ENCODE measurements at places on chromosomes 6 and 20.

DNA sequence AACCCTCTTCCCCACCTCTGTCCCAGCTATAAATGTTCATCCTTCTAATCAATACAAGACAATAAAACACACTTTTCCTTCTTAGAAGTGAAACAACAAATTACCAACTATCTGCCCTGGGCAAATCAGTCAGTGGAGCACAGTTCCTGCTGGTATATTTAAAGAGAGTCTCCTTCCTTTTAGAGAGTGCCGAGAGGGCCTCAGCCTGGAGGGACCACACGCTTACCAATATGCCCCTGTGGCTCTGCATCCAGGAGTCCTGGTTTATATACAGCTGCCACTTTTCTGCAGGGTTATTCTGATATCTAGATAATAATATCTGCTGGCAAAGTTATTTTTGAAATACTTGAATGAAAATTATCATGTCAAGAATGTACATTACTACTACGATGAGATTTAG, 87.4 kb upstream of the KCNK16 start:
- no peak for DNase-seq

- DNase-seq = no peak
Measured at GRCh38 chr6:135658916-135659315, 161.4 kb upstream of the AHI1 start.

DNA sequence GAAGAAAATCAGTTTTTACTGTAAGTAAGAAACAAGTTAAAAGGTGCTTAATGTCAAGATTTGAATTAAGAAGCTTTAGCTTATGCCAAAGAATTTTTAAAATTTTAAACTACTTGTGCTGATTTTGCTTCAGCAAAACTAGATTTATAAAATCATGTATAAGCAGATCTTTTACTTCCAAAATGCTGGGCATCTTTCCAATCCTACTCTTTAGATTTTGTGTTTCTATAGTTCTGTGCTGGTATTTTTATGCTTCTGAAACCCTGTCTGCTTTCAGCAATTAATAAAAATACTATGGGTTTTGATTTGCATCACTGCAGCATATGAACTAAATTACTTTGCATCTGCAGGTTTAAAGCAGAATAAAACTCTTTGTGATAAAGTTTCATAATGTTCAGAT, 238.6 kb upstream of the RNF217 start:
- no peak for DNase-seq

- no peak for DNase-seq
Measured at GRCh38 chr20:58577139-58577806, 62.1 kb upstream of the APCDD1L start.

- no peak for DNase-seq
Measured at GRCh38 chr20:13708234-13708633, 69.5 kb upstream of the TASP1 start.

DNA sequence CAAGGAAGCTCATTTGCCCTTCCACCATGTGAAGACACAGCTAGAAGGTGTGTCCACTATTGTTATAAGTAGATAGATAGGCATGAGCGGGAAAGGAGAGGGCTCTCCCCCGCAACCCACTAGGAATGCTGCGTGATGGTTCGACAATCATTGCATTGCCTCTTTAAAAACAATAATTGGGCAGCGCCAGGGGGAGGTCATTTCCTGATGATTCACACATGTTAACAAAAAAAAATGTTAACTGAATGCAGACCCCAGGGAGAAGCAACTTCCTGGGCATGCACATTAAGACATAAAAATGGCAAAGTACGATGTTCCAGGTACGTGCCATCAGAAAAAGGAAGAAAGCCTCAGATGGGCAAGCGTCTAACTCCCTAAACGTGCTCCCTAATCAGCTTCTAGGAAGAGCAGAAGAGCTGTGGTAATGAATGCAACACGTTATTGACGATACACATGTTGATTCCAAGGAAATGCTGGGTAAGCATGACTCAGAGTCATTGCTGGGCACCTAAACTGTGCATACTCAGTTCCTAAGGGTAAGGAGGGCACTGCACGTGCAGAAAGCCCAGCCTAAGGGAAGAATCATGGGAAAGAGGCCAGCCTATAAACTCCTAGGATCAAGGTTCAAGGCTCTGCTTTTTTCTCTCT, 113.7 kb downstream of the FAM217A start:
- DNase-seq = no peak

DNA sequence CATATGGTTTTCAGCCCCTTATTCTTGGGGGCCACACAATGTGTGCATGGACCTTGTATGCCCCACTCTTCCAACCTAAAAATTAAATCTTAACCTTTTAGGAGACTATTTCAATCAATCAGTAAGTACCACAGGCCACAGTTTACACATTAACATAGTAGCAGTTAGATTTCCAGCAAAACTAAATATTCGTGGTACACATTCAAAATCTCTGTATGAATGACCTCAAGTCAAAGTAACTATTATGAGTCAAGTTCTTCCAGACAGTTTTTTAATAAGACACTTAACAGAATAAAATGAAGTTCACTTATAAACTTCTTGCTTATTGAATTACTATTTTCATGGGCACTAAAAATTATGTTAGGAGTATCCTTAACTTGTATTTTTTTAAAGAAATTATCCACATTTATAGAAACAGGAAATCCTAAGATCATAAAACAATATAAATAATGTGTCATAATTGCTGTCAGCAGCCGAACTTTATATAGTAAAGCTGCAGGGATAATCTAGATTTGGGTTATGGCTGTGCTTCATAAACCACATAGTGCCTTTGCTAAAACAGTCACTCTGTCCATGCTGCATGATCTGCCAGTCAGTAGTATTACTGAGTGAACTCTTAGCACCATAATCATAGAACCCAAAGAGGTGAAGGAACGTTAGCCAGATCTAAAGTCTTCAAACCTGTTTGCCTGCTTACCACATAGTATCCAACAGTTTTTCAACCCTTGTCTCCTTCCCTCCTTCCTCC, 21.7 kb downstream of the SEC63 start:
- DNase-seq = no peak

GRCh38 chr6:79764747-79765146, 133.6 kb downstream of the SH3BGRL2 start:
- no peak for DNase-seq

DNA sequence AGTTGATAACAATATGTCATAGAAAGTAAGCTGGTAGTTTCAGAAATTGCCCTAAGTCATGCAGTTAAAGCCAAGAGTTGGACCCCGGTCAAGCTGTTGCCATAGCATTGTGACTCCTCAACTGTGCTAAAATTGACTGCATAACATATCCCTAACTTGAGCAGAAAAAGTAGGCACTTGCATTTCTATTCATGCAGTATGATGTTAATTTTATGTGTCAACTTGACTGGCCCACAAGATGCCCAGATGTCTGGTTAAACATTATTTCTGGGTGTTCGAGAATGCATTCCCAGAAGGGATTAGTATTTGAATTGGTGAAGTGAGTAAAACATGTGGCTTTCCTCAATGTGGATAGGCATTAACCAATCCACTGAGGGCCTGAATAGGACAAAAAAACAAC, 136.4 kb downstream of the GPR63 start:
- DNase-seq = no peak

GRCh38 chr6:42746463-42747391, 824 bp upstream of the TBCC start:
- peak; percentile 79 for DNase-seq

DNA sequence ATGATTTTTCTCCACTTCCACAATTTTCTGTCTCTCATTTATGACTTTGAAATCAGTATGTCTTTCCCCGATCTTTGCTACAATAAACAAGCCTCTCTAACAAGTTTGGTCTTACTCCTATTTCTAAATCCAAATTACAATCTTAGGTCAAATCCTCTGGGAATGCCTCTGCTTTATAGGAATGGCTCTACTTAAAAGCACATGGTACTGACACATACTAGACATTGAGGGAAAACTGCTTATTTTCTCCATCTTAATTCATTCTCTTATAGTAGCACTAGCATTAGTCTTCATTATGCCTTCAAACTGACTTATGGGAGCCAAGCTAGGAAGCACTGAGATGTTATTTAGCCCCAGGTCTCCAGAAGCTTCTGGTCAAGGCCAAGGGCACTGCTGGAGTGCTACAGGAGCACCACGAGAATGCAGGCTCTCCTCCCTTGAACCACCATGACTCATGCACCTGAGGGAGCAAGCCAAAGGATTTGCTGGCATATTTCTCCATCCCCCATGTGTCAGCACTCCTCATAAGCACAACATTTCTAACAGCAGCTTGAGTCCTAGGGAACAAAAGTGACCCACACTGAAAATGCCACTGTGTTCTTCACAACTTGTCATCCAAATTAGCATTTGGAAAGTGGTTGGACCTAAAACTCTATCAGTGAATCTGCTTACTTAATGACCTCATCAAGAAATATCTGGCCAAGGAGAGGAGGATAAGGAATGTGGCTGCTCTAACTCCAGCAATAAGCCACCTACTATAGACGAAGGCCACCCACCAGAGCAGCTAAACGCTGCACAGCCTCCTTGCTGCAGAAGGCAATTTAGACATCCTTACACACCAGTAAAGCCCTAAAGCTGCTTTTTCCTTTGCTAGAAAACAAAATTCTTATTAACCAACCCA, 156.8 kb upstream of the KCNQ5 start:
- DNase-seq = peak; percentile 3

DNA sequence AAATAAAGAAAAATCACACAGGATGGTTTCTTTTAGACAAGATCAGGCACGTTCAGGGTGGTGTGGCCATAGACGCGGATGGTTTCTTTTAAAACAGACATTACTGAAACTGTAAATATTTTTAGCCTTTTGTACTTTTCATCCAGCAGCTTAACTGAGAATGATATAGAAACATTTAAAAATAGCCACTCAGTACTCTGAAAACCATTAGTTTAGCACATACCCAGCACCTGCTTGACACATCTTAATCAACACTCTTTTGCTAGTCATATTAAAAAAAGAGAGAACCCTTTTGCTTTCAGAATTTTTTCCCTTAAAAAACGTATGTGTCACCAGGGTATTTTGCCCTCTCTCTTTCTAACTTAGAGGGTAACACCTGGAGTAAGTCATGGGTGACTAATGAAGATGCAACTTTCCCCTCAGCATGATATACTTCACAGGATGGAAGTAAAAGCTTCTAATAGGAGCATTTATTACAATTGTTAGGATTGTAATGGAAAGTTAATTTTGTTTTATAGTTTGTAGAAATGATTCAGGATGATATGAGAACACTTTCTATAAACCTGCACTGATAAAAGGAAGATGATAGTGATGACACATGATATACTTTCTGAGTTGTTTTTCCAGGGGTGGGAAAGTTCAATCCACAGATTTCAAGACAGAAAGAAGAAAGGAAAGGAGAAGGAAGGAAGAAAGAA, 45.2 kb downstream of the BACH2 start:
- DNase-seq = no peak

DNA sequence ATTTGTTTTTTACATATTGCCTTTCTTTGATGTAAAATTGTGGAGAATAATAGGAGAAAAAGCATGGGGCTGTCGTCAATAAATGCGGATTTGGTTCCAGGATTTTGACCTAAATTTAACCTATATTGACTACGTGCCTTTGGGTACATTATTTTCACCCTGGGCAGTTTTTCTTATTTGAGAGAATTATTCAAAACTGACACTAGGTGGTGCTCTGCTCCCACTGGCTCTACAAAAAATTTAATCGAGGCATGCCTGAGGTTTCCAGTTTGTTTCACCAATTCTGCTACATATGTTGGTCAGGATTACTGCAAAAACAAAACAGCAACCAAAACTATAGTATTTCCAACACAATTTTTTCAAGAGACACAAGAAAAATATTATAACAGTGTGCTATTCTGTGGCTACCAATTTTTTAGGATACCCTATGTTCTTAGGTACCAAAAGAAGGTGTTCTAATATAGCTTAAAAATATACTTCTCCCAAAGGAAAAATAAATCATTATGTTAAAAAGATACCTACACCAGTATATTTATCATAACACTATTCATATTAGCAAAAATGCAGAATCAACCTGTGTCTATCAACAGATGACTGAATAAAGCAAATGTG, 48.6 kb upstream of the FABP7 start:
- peak; percentile 33 for DNase-seq

DNA sequence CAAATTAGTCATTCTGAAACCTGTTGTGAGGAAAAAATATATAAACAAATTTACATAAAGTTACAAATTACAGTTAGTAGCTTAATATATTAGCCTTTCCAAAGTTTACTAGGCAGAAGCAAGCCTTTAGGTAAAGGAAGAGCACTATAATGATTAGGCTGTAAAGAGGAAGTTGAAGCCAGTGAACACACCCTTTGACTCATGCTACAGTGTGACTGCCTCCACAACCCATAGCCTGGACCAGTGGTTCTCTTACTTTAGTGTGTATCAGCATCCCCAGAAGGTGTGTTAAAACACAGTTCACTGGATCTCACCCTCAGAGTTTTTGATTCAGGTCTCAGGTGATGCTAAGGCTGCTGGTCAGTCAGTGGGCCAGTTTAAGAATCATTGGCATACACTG, 91.4 kb upstream of the DEFB112 start:
- no peak for DNase-seq

DNA sequence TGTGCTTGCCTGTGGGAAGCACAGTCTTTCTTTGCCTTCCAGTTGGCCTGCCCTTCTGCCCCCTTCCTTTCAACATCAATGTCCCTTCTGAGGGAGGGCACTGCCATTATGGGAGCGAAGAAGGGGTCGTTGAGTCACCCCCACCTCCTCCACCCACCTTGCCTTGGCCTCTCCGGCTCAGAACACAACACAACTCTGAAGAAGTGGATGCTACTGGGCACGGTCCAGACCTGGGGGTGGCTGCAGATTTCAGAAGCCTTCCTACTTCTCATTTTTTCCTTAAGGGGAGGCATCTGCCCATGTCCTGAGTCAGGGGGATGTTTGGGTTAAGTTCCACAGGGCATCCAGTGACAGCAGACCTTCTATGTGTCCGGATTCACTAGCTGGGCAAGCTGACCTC, 72.1 kb downstream of the GFOD1 start:
- DNase-seq = no peak

DNA sequence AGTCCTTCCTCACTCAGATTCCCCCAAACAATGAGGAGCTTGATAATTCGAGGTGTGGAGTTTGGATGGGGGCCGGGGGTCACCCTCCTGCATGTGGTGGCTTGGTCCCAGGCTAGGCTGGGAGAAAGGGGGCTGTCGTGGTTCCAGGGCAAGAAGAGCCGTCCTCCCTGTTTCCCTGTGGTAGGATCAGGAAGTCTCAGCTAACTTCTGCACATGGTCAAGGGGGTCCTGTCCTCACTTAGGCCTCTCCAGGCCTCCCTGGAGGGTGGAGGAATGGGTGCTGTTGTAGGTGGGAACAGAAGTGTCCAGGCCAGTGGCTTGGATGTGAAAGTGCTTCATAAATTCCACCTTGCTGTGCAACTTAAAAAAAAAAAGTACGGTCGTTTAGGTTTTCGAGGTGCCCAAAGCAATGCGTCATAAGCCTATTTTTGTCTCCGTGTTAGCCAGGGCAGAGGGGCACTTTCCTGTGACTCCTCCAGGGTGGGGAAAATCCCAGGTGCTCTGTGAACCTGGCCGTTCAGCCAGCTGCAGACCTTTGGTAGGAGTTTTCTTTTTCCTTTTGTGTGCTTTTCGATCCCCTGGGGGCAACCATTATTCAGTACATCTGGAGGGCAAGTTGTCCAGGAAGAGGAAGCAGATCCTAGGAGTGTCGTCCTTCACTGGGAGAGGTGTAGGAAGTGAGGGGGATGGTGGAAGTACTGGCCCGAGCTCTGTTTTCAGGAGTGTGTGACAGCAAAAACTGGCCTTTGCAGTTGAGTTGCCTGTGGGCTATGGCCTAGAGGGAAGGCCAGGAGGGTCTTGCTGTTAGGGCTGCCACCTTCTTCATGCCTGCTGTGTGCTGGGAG, 9.6 kb downstream of the IGF2R start:
- DNase-seq = peak; percentile 43

- peak; percentile 67 for DNase-seq
Measured at GRCh38 chr20:51650685-51651134, 108.2 kb upstream of the NFATC2 start.

Measured in SW480 (cell line).